ENCODE measurements at places on chromosomes 12 and 14.

GRCh38 chr12:110304061-110304551 lies 23.1 kb downstream of the ATP2A2 start:
- DNase-seq: no peak

GRCh38 chr14:82999802-83000201 lies 1466.1 kb upstream of the SEL1L start:
- DNase-seq: no peak

GRCh38 chr14:60217713-60218112 lies 31.3 kb upstream of the PPM1A start:
- no peak for DNase-seq

DNA sequence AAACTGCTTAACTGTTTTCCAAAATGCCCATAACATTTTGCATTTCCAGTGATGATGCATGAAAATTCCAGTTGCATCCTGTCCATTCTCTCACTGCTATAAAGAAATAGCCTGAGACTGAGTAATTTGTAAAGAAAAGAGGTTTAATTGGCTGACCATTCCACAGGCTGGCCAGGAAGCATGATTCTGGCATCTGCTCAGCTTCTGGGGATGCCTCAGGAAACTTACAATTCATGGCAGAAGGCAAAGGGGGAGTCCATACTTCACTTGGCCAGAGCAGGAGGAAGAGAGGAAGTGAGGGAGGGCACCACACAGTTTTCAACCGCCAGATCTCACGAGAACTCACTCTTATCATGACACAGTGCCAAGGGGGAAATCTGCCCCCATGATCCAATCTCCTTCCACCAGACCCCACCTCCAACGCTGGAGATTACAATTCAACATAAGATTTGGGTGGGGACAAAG lies 18.2 kb upstream of the CLEC2D start:
- DNase-seq: peak; percentile 52

GRCh38 chr14:51816031-51816430 lies 44.4 kb upstream of the GNG2 start:
- no peak for DNase-seq

All from activated CD4-positive, CD25-positive, alpha-beta regulatory T cell treated with anti-CD3 and anti-CD28 coated beads, Interleukin-2, amount 50 U/mL, for 72 hours (primary cell).